Stimulated activated CD4-positive, alpha-beta T cell treated with anti-CD3 and anti-CD28 coated beads, Interleukin-12 subunit alpha, Interleukin-12 subunit beta, amount 100 ng/mL, for 24 hours (primary cell): ENCODE measurements at places on chromosomes 6 and 20.

DNA sequence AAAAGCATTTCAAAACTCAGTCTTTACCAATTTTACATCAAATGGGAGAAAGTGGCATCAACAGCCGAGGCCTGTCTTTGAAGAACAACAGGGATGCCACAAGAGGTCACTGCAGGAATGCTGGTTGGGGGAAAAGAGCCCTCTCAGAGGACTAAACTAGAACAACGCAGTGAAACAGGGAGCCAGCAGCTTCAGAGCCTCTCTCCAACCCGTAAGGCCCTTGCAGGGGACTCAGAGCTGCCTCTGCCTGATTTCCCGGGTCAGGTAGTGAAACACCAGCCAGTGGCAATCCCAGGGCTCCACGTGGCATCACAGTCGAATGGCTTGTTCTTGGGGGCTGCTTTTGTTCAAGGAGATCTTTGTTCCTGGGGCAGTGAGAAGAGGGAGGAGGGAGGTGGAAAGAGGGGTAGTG is 55.0 kb upstream of the KCNK16 start:
- DNase-seq, result no peak

DNA sequence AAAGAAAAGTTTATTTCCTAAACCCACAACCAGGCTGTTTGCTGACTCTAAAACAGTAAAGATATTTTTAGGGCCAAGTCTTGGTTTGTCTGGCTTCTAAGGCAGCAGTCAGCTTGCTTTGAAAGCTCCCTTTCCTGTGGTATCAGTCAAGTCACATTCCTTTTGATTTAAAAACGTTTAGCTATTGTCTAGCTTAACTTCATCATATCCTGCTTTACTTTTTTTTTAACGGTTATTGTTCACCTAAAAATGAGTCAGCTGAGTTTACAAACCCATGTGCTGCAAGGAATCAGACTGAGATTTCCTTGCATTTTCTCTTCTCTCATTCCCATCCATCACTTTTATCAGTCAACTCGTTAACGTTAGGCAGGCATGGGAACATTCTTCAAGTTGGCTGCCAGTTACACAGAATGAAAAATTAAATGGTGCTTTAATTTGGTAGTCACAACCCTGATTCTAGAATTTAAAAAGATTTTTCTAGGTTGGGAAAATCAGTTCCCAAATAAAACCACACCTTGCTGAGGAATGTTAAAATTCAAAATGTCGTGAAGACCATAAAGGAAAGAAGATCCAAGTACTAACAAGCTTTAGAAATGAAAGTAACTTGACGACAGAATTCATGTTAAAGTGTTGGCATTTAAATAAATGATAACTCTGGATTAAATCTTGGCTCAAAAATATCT is 45.9 kb downstream of the ELOVL5 start:
- no peak for DNase-seq

- no peak for DNase-seq
Measured at GRCh38 chr20:44597930-44598329, 15.6 kb downstream of the PKIG start.

- no peak for DNase-seq
Measured at GRCh38 chr6:16336911-16337294, 98.5 kb downstream of the GMPR start.

GRCh38 chr20:60036746-60037499 is 78.7 kb downstream of the CDH26 start:
- no peak for DNase-seq

DNA sequence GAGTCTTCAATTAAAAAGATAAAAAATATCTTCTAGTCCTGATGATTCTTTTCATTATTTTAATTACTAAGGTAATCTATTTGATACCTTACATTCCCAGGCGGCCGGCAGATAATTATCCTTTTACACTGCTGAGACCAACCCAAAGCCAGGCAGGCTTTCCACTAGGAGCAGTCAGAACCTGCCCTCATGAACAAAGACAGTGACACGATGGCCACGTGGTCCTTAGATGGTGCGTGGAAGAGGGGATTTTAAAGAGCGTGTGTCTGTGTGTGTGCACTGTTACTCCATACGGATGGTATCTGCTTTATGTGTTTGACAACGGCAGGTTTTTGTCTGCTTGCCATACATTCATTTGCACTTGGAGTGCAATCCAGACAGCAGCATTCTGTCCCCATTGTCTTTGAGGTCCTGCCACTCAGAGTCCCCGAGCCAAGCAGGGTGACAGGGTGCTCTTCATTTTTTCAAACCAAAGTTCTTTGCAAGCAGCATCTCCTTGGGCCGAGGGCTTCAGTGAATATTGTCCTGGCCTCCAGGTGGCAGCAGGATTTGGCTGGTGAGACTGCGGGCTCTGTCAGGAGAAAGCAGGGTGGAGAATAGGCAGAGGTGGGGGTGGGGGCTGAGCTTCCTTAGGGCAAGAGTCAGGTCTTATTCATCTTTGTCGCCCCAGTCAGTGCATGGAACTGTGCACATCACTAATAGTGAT is 260.5 kb downstream of the NRN1 start:
- no peak for DNase-seq

DNA sequence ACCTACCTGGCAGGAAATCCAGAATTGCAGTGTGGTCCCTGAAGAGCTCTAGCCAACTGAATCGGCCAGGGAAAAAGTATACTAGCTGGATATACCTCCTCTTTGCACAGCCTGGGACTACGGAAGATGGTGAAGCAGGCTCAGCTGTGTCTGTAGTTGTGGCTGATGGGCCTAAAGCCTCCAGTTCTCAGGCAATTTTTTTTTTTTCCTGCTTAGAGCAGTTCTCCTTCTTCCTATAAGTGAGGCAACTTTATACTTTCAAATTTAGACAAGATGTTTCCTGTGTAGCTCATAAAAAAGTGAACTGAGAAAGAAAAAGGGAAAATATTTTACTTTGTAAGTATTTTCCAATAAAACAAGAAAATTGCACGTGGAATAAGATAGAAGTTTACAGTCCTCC is 172.9 kb downstream of the CARMIL1 start:
- DNase-seq, result no peak

GRCh38 chr6:108365478-108365877 is 70.6 kb downstream of the AFG1L start:
- DNase-seq, result no peak

- DNase-seq, result no peak
Measured at GRCh38 chr20:24518515-24518914, 49.1 kb downstream of the SYNDIG1 start.

DNA sequence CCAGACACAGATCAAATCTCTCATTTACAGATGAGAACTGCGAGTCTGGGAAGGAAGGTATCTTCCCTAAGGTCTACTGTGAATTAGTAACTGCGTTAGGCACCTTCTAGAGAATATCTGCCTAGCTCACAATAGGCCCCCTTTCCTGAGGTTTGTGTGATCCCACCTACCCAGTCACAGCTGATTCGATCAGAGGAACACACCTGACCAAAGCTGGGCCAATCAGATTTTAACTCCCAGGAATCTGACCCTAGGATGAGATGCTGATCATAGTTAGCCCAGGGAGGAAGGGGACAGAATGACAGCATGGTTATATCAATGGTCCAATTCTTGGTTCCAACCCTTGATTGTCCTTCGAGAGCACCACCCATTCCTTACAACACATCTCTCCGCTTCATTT is 7.4 kb upstream of the CCDC167 start:
- no peak for DNase-seq

GRCh38 chr6:74671558-74672025 is 534.3 kb downstream of the COL12A1 start:
- no peak for DNase-seq

- DNase-seq, result no peak
Measured at GRCh38 chr20:33348136-33348937, 53.0 kb downstream of the CDK5RAP1 start.

- DNase-seq, result no peak
Measured at GRCh38 chr6:43972913-43973300, 154.3 kb downstream of the MRPL14 start.

DNA sequence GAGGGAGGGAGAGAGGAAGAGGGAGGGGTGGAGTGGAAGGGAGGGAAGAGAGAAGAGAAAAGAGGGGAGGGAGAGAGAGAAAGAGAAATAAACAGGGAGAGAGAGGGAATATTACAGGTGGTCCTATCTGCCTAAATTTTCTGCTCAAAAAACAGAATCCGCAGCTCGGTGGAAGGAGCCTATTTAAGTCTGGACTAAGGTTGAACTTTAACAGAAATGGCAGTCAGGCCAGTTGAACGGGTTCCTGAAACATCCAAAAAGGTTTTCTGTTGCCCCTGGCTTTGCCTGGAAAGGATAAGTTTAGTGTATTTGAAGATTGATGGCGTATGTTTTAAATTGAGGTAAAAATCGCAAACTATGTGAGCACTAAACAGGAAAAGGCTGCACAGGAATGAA is 2.2 kb downstream of the TFAP2B start:
- DNase-seq, result no peak

DNA sequence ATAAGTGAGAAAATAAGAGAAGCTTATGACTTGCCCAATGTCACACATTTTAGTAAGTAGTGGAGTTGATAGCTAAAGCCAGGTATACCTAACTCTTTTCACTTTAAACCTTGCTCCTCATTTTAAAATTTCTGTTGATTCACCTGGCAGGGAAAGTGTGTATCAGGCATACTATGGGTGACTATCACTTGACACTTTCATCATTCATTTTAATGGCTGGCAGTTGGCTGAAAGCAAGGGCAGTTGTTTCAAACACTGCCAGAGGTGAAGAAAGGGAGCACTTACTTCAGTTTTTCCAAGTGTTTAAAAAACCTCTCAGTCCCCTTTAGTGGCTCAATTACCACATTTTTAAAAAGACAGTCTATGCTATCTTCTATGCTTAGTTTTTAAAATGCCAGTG is 78.2 kb upstream of the EMILIN3 start:
- no peak for DNase-seq

- DNase-seq, result no peak
Measured at GRCh38 chr6:128605961-128606360, 85.6 kb upstream of the PTPRK start.

DNA sequence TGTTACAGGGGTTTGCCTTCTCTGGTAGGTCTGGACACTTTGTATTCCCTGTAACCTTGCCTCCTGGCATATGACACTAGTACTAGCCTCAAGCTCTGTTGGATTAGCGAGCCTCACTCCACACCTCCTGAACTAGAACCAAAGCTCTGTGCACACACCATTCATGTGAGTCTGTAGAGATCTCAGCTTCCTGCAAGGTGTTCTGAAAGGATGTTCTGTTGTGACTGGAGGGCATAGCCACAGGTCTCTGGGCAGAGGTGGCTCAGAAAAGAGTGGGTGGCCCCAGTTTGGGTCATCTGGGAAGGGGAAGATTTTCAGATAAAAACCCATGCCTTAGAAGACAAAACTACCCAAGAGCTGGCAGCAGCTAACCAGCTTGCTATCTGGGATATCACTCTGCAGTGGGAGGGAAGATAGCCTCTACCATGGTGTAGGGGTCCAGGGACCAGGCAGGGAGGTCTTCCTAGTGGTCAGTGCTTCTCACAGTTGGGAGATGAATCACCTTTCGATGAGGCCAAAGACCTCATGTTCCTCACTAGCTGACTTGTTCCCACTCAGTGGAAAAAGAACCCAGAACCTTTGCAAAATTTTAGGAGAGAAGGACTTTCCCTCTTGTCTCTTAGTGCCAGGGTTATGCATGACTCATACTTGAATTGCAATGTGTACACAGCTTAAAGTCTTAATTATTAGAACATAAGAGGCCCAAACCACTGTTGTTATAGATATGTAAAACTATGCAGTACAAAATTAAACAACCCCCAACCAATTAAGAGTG is 41.4 kb downstream of the HLA-F start:
- DNase-seq, result no peak

DNA sequence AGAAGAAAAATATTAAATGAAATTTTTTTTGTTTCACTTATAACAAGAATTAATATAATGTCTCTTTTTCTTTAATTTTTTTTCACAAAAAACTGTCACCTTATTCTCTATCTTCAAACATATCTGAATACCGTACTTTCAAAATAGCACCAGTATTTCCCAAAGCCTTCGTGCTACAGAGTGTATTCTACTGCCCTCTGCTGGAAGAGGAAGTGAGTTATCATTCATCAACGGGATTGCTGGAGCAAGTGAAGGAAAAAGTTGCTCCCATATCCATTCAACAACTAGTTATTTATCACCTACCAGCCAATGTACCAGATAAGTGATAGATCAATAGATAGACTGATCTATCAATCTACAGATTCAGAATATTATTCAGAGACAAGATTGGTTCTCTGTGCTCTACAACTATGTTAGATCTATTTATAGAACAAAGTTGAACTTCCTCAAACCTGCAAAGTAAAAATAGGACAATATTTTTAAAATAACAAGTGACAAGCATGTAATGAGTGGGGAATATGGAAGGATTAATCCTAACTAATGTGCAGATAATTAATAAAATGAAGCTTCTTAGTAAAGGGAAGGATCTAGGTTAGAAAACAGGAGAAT is 26.7 kb upstream of the TFAP2B start:
- no peak for DNase-seq

GRCh38 chr6:164048840-164049516 is 634.5 kb downstream of the QKI start:
- DNase-seq, result no peak

- DNase-seq, result no peak
Measured at GRCh38 chr6:126650931-126651330, 311.0 kb downstream of the CENPW start.
